Muscle of arm (tissue), 14 donors: ENCODE measurements at places on chromosomes 6 and 20.

- no peak for DNase-seq
Observed at GRCh38 chr6:11054722-11055121, 10.6 kb upstream of the ELOVL2 start.

DNA sequence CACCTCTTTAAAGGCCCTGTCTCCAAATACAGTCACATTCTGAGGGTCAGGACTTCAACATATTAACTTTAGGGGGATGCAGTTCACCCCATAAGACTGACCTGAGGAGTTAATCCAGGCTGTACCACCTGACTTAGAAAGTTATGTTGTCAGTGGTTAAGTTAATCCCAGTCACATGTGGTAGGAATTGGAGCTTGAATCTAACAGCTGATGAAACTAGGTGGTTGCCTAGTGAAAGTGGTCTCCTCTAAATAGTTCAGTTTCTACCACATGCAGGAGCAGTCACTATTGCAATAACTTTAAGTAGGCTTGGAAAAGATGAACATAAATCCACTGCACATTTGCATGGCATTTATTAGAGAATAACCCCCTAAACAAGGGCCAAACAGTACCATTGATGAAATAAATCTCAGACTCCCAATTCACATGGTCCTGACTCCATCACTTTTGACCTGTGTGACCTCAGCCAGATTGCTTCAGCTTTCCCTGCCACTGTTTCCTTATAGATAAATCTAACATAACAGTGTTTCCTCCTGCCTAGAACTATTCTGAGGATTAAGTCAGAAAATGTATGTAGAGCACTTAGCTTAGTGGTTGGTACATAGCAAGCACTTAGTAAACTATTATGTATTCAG lies 20.1 kb downstream of the SAMD5 start:
- no peak for DNase-seq

DNA sequence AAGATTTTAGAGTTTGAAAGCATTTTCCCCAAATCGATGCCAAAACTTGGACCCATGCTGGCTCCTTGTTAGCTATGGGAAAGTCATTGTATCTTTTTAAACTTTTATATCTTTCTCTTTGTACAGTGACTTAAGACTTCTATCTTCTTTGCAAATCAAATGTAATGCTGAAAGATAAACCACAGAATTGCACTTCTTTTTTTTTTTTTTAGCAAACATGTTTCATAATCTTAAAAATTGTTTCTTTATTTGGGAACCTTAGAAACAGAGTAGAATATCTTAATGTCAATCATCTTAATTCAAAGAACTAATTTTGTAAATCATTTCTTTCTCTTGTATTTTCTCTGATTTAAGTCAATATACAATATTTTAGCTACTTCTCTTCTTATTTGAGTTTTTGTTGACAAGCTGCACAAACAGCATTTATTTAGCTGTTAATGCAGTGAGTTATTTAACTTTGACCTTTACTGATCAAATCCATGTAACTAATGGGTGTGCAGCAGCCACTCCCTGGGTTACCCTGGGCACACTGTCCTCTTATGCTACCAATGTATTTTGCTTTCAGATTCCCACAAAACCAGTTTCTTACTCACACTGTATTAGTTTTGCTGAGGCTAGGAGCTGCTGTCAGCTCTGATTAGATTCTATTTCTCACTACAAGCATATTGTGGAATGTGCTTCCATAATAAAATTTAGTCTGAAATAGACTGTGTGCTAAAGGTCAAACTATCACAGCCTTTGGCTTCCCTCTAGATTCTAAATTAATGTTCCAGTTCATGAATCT lies 279.6 kb downstream of the ADGB start:
- DNase-seq: no peak

DNA sequence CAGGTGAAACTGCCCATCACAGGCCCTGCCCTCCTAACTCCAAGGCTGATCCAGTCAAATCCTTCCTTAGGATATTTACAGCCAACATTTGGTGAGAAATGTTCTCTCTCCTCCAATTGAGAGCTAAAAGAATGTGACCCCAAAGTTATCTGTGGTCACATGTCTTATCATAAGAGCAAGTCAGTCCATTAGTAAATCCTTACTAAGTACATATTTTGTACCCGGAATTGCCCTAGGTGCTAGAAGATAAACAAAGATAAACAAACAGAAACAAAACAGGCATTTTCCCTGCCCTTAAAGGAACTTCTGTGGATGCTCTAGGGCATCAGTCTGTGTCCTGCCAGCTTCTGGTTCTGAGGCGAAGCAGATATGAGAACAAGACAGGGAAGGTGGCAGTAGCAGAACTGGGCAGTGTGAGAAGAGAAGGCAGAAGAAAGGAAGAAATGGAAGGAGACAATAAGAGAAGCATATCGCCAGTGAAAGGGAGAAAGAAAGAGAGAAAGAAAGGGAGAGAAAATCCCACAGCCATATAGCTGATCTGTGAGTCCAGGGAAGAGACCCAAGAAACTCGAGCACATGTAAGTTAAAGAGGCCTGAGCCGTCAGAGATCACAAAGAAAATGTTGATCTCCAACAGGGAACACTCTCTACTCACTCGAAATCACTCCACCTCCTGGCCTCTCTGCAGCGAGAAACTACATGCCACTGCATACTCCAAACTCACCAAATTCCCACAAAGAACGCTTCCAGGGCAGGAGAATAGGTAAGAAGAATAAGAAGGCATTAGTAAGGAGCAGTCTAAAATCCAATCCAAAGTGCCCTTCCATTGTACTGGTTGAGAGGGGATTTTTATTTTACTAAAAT lies 41.7 kb downstream of the CDK5RAP1 start:
- DNase-seq: no peak

DNA sequence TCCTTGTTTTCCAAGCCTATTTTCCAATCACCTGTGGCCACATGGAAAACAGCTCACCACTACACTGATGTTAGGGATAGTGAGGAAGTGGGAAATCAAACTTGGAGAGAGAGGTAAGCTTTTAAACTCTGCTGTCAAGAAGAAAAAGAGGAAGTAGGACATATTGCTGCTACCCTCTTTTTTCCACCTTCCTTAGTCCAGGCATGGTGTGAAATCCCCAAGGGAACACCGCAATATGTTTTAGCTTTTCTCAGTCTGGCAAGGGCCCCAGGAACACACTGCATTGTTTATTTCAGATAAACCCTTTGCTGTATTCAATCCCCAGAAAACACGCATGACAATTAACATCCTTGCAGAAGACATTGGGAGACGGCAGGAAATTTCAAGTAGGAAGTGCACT lies 61.3 kb downstream of the HS3ST5 start:
- DNase-seq: no peak
